ENCODE measurements at places on chromosomes 12 and 14.

DNA sequence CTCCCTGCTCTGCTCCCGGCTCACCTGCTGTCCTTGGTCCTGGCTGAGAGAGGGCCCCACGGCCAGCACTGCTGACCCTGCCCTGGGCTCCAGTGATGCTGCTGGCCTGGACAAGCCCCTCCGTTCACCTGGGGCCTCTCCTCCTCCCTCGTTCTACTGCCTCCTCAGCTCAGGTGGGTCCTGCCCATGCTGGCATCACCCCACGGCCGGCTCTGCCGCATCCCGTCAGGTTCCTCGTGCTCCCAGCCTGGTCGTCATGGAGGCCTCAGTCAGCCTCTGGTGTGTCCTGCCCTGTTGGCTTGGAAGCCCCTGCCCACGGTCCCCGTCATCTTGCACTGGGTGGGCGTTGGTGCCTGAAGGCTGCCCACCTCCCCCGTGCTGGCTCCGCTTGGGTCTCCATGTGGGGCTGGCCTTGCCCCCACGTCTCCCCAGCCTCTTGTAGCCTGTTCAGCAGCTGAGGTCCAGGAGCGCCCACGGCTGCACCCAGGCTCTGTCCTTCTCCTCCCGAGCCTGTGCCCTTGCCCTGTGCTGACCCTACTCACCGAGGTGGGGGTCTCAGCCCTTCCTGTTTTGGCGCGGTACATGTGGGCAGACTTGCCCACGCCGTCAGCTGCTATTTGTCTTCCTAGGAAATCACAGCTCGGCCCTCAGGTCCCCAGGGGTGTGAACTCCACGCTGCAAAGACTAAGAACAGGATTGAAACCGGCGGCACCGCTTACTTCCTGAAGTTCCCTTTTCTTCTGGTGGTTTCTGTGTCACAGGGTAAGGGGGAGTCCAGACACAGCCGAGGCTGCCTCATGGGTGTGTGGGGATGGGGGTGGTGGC, 121.6 kb downstream of the TMEM121 start:
- no peak for DNase-seq

GRCh38 chr14:59705245-59705644, 128.6 kb upstream of the CCDC175 start:
- DNase-seq: no peak

DNA sequence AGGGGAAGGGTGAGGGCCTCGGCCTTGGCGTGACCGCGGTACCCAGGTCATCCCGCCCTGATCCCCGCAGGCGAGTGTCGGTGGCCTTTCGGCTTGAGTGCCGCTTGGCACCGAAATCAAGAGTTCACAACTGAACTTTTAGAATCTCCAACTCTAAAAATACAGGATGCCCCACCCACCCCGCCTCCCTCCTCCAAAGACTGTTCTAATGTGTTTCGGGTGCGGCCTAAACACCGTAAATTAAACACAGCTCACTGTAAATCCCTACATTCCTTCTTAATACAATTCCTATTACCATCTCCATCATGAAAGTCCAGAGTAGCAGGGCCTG, 11.4 kb downstream of the SCNN1A start:
- DNase-seq: no peak

DNA sequence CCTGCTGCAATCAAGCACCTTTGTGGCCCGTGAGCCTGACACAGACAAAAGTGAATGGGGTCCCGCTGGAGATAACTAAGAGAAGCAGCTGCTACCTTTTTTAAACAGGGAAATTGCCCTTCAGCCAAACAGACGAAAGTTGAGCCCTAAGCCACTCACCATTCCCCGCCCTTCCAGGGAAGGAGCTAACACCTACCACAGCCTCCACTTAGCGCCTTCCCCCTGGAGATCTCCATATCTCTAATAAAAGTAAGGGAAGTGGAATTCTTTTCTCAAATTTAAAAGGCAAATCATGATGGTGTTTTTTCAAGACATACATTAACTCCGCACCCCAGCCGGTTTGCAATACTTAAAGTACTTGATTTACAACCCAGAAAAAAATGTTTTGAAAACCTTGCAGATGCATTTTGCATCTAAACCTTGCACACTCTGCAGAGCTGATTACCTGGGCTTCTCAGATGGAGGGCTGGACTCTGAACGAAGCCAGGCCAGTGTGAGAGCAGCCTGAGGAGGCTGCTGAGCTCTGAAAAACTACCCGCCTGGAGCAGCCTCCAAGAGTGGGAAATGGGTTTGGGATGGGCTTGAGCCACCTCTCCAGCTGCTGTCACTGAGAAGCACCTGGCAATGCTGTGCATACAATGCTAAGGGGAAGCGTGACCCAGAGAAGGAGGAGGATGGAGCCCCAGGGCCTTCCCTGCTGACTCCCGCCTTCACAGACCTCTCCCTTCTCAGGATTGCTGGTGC, 10.0 kb downstream of the NUAK1 start:
- no peak for DNase-seq

- no peak for DNase-seq
Measured at GRCh38 chr12:82517027-82517426, 158.7 kb downstream of the METTL25 start.

DNA sequence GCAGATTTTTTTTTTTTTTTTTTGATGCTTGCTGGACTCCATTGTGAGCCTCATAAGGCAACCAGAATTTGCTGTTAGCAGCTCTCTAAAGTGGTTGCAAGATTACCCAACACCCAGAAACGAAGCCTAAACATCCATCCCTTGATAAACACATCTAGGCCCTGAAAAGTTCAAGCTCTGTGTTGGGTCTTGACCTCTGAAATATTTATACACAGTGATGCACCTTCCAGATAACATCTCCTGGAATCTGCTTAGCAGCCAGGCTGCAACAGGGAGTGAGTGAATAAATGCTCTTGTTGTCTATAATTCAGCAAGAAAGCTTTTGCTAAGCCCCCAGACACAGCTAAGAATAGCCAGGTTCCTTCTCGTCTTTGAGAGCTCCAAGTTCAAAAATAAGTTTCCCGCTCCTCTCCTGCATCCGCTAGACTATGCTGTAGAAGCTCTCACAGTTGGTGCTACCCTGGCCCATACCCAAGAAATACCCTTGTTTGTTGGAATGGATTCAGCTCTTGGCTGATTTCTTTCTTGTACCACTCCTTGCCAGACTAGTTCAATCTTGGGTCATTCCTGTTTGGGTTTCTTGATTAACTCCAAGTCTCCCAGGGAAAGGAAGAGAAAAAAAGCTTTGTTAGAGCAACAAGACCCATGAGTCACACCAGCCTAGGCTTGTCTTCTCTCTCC, 610.6 kb upstream of the TBX3 start:
- no peak for DNase-seq

DNA sequence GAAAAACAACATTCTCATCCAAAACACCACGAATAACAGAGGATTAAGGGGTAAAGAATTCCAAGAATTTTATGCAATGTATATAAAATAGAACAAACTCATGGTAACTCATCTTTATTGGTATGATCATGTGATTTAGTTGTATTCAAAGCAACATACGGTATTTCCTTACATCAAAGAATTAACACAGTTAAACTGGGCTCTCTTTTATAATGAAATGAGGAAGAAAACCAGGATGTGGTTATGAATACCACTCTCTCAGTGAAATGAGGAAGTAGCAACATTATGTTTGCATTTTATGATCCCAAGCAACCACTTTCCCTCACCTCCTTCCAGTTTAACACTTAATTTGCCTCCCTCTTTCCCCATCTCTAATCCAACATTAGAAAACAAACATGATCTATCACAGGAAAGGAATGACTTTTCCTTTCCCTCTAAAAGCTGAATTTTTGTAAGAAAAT, 22.9 kb downstream of the SPTLC2 start:
- peak; percentile 31 for DNase-seq

- DNase-seq: no peak
Measured at GRCh38 chr12:101204602-101205304, 5.3 kb downstream of the SLC5A8 start.

GRCh38 chr12:126747530-126748149, 1519.3 kb upstream of the TMEM132C start:
- DNase-seq: peak; percentile 10

DNA sequence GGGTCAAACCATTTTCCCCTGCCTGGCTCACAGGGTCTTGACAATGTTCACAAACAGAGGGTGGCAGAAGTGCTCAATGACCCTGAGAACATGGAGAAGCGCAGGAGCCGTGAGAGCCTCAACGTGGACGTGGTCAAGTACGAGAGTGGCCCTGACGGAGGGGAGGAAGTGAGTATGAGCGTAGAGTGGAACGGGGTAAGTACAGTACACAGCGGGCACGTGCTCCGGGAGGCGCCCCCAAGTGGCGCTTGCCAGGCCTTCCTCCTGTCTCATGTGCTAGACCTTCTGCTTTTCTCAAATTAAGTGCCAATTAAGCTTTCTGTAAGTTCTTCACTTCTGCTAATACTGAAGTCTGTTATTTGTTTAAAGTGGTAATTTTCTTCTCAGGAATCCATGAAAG, 35.9 kb downstream of the XRCC3 start:
- DNase-seq: peak; percentile 22

- DNase-seq: no peak
Measured at GRCh38 chr14:37596790-37597472, 1.5 kb downstream of the TTC6 start.

- DNase-seq: no peak
Measured at GRCh38 chr12:109612003-109612402, 38.4 kb downstream of the MVK start.

DNA sequence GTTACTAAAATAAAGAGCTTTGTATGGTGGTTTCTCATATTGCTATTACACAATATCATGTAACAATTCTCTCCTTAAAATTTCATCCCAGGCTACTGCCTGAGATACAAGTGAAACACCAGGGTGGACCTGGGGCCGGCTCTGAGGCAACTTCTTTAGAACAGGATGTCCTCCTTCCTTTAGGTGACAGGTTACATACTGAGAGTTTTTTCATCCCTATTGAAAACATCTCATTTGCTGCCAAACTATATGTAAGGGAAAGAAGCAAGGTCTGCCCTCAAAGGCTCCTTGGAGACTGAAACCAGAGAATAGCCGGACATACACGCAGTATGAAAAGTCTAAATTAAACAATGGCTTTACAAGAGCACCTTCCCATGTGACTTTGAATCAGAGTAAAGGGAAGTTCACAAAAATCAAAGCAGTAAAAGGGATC, 139.9 kb downstream of the DUSP6 start:
- peak; percentile 21 for DNase-seq

GRCh38 chr14:72522847-72523246, 371.1 kb downstream of the DPF3 start:
- DNase-seq: no peak

GRCh38 chr14:103896578-103896977, 31.7 kb upstream of the TDRD9 start:
- no peak for DNase-seq

DNA sequence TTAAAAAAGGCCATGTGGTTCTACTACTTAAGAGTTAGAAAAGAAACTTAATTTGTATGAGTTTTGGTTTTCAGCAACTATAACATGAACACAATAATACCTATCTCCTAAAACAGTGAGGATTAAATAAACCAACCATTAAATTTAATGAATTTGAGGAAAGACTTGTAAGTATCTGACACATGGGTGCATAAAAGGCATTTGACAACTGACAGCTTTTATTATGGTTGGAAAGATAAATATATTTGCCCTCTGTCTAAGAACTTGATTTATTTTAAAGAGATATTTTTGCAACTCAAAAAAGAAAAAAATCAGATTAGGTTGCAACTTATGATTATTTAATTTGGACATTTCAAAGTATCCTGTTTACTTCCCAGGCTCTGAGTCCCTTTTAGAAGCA, 217.9 kb upstream of the EEA1 start:
- DNase-seq: no peak

DNA sequence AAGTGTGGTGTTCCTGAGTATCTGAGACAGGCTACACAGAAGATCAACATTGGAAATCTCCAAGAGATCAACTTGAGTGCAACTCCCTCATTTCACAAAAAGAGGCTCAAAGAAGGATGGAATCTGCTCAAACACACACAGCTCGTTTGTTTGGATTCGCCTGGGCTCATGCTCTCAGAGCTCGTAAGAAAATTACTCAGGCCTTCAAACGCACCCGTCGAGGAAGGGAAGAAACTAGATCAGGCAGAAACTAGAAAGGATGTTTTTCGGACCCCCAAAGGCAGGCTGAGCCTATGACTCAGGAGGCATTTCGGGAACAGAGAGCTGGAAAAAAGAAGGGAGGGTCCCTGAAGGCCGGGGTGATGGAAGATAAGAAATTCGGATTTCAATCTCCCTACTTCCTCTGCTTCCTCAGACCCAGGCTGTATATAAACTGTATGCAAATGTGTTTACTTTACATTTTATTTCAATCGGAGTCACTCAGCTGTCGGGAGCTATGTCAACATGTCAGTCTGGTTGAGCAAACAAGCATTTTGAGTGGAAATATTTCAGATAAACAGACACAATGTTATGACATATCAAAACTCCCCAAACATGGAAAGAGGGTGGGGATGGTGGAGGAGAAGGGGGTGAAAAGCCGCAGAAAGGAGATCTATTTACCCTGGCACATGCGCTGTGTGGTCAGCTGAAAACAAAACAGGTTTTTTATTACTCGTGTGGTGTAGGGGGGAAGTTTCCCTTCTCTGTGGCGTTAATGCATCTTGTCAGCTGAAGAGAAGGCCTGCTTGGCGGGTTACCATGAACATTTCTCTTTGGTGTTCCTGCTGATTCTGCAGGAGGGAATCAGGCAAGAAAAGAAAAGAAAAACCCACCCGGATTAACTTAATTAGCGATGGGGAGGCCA, 129.1 kb upstream of the TBX3 start:
- DNase-seq: peak; percentile 82

- DNase-seq: no peak
Measured at GRCh38 chr12:41202051-41202450, 13.9 kb downstream of the PDZRN4 start.

GRCh38 chr14:59238216-59238615, 49.7 kb downstream of the DAAM1 start:
- DNase-seq: no peak

- no peak for DNase-seq
Measured at GRCh38 chr14:32471181-32471580, 142.1 kb downstream of the AKAP6 start.

DNA sequence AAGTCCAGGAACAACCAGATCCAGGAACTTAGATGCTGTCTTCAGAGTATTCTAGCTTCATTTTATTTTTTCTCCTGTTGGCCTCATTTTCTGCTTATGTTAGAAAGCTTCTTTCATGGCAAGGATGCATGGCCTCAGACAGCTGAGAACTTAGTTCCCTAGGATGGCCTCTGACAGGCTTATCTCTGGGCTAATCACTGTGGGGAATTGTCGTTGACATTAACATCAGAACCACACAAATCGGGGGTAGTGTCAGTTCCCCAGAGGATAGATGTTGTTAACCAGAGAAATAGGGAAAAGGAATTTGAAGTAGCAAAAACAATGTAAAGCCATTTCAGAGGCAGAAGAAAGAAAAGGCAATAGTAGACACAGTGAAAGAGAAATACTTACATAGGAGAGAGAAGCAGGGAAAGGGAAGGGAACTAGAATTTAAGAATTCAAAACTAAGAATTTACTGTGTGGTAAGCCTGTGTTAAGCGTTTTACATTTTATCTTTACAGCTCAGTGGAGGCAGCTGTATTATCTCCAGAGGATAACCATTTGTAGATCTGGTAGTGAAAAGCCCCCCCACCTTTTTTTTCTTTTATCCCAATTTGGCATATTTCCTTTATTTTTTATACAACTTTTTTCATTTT, 21.8 kb downstream of the FUT8 start:
- no peak for DNase-seq
